HFF-Myc (cell line): ENCODE measurements at places on chromosomes 16 and 17.

GRCh38 chr16:46947900-46948547, 25.4 kb downstream of the DNAJA2 start:
- no peak for DNase-seq

DNA sequence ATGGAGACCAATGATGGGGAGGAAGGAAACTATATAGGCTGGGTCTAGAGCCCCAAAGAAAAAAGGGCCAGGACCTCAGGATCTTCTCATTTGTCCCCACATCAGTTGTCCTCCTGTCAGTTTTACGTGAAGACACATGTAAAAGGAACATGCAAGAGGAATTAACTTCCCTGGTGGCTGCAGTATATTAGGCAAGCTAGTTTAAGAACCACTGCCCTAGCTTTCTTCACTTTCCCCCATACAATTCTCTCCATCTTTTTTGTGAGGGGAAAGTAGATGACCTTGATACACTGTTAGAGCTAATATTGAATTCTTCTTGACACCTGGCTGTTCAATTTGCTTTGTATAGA, 2.3 kb downstream of the MAP3K3 start:
- no peak for DNase-seq

GRCh38 chr17:59825533-59826322, 67.0 kb downstream of the TUBD1 start:
- peak; percentile 76 for DNase-seq

DNA sequence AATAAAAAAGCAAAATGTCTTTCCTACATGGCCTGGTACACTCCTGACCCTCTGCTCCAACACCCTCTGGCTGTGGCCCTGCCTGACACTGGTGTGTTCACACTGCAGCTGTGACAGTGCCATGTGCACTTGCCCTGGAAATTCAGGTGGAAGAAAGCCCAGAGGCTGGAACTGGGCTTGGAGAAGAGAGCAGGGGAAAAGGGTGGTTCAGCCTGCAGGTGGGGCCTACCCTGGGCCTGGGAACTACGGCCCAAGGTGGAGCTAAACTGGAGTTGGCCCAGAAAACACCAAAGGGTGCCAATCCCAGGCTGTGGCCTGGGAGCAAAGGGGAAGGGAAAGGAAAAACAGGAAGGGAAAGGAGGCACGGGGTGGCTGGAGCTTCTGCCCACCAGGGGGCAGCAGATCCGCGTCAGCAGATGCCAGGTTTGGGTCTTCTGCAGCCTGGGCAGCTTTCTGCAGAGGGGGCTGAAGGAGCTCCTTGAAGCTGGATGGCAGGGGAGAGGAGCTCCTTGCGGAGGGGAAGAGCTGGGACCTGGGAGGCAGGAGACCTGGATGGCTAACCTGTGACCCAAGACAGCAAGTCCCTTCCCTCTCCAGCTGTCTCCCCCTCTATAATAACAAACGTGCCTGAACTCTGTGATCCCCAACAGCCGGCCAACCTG, 15.4 kb upstream of the CTCF start:
- DNase-seq = peak; percentile 39

DNA sequence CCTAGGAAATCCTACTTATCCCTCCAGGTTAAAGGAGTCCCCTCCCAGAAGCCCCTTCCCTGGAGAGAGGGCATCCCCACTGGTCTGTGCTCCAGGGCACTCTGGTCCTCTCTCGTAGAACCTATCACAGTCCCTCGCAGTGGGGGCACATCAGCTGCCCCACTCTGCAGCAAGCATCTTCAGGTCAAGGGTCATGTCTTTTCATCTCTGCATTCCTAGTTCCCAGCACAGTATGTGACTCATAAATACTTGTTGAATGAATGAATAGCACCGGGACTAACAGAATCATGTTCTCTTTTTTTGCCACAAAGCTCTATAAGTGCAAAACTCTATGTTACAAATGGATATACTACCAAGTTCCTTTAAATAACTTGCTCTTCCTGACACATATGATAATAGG, 36.0 kb downstream of the RNF157 start:
- DNase-seq = no peak

- no peak for DNase-seq
Measured at GRCh38 chr17:32287804-32288511, 22.3 kb downstream of the RHBDL3 start.

DNA sequence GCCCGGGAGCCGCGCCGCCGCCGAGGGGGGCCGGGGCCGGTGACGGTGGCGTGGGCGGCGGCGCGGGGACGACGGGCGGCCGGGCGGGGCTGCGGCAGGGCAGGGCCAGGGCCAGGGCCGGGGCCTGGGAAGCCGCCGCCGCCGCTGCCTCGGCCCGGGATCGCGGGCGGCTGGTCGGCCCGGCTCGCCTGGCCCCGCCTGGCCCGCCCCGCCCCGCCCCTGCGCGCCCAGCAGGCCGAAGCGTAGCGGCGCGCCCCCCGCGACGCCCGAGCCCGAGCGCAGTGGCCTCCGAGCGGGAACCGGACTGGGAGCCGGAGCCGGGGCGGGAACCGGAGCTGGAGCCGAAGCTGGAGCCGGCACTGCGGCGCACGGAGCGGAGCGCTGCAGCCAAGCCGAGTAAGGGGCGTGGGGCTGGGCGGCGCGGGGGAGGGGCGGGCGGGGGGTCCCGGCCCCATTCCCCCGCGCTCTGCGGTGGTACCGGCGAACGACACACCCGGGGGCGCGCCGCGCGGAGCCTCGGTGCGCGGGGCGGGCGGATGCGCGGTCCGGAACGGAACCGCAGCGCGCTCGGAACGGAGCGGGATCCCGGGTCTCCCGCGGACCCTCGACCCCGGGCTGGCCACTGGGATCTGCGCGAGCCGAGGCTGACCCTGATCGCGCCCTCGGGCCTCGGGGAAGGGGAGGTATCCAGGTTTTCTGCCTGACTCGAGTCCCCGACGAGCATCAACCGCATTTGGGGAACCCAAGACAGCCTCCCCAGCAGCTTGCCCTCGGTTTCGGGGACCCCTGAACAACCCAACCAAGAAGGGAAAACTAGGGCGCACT, at the start of gene BEAN1:
BEAN1 (plus strand) TSS at position 260 of the 825 bp plus-strand sequence. CDS start 10,382 bp downstream, outside the sequence.
- DNase-seq = no peak

DNA sequence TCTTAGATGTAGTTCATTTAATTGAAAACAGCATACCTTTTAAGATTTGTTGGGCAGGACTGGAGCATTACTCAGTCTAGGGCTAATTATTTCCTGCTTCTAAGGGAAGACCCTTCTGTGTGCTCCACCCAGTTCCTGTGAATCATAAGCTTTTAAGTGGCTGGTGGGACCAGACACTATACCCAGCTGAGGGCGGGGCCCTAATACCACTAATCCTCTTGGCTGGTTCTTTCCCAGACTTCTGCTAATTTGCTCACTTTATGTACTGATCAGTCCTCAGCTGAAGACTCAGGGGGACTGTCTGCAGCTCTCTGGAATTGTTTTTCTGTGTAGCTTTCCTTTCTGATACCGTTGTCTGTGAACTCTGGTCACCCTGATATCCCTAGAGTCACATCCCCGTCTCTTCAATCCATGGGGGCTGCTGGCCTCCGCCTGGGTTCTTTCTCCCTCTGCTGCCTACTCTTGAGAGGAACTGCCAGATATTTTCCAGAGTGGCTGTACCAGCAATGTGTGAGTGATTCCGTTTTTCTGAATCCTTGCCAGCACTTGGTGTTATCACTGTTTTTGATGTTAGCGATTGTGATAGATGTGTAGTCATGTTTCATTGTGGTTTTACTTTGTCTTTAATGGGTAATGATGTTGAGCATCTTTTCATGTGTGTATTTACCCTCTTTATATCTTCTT, 35.1 kb downstream of the MFSD11 start:
- DNase-seq = peak; percentile 92

GRCh38 chr17:17416007-17416399, 60.8 kb upstream of the MED9 start:
- no peak for DNase-seq

DNA sequence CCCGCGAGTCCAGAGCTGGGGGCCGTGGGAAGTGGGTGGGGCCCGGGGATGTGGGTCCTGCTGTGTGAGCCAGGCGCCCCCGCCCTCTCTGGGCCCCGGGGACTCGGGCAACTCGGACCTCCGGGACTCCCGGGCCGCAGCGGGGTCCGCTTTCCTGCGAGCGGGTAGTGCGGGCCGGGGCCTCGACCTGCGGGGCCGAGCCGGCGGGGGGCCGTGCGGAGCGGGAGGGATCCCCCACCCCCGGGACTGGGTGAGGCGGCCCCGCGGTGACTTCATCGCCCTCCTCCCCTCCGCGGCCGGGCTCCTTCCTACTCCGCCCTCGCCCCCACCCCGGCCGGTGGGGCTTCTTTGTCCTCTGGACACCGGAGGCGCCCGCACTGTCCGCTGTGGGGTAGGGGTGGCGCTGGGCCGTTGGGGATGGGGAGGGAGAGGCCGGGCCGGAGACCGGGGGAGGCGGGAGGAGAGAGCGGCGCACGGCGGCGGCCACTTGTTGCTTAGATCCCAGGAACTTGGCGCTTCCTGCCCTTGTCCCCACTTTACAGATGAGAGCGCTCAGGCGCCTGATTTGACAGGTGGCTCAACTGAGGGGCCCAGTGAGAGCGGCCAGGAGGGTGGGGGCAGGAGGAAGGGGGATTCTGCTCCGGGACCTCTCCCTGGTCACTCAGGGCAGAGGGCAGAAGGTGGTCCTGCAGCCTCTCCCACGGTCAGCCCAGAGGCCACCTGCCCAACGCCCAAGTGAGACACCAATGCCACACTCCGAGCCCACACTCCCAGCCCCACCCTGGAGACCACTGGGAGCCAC, 874 bp downstream of the CMTM3 start:
- no peak for DNase-seq

DNA sequence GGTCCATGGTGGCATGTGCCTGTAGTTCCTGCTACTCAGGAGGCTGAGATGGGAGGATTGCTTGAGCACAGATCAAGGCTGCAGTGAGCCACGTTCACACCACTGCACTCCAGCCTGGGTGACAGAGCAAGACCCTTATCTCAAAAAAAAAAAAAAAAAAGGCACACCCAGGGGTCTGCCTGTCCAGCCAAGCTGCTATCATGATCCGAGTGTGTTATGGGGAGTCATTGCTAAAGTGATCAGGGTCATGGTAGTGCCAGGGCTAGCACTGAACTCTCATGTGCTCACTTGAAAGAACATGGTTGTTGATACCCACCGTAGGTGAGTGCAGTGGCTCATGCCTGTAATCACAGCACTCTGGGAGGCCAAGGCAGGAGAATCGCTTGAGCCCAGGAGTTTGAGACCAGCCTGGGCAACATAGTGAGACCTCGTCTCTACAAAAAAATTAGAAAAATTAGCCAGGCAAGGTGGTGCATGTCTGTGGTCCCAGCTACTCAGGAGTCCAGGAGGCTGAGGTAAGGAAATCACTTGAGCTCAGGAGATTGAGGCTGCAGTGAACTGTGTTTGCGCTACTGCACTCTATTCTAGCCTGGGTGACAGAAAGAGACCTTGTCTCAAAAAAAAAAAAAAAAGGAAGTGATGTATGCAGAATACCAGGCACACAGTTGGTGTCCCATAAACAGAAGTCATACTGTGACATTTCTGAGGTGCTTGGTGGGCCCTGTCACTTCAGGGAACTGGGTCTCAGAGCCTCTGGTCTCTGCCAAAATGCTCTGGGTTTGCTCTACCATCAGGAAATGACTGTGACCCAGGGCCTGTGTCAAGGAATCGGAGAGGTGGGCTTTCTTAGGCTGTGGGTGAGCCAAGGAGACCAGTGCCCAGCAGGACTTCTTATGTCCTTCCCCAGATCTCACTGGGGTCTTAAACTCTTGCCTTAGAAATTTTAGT, 2.2 kb downstream of the PRM1 start:
- no peak for DNase-seq

GRCh38 chr17:41301204-41301790, 1.4 kb downstream of the KRTAP29-1 start:
- no peak for DNase-seq

DNA sequence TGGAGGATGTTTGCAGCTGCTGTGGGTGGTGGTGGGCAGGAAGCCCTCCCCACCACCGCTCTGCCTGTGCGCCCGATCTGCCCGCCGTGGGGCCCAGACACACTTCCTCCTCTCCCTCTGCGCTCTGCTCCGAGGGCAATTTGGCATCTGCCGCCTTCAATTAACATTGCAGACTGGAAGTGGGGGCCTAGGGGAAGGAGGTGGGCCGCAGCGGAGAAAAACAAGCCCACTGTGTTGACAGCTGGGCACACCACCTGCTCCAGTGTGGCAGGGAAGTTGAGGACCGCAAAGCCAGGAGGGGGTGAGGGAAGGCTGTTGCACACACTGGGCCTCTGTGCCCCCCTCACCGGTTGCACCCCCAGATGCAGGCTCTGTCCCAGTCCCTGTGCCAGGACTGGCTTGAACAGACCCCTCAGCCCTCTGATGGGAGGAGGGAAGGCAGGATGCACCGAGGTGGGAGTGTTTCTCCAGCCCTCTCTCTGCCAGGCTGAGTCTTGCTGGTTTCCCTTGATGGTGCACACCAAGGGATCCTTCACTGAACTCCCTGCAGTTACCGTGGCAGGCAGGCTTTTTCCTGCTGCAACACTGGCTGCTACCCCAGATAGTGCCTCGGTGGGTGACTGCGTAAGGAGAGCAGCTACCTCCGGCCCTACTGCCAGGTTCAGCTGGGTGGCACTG, 72.8 kb upstream of the MED9 start:
- DNase-seq = no peak

- no peak for DNase-seq
Measured at GRCh38 chr16:29025218-29025617, 40.4 kb downstream of the LAT start.

- no peak for DNase-seq
Measured at GRCh38 chr17:47789611-47790561, 31.7 kb downstream of the OSBPL7 start.

GRCh38 chr17:78104540-78104941, 24.0 kb downstream of the TMC6 start:
- DNase-seq = no peak

- DNase-seq = peak; percentile 17
Measured at GRCh38 chr17:10772425-10773380, 31.2 kb downstream of the TMEM238L start.

DNA sequence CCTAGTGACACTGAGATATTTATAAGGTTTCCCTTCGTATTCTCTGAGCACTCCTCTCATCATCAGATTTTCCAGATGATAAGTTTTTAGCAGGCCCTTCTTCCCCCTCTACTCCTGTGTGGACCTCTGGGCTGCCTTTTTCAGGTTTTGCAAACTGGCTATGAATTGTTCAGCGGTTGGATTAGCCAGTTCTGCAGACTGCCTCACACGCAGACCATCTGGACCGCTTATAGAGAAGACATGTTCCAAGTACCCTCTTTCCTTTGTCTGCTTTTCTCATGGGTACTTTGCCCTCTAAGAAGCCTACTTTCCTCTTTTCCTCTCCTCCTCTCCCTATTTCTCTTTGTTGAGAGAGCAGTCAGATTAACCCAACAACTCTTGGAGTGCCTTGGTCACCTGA, 111.6 kb downstream of the GRIN2A start:
- DNase-seq = no peak

GRCh38 chr16:1981398-1981836, at the start of gene NOXO1:
Gene NOXO1, minus strand, starts transcription at chr16:1981469. Its CDS starts 290 bp downstream, at chr16:1981179.
- no peak for DNase-seq

- no peak for DNase-seq
Measured at GRCh38 chr16:12094537-12095265, 118.2 kb downstream of the SNX29 start.

- no peak for DNase-seq
Measured at GRCh38 chr16:15571557-15571956, 71.4 kb downstream of the MARF1 start.

- DNase-seq = no peak
Measured at GRCh38 chr16:48232493-48233040, 11.5 kb upstream of the LONP2 start.

- DNase-seq = no peak
Measured at GRCh38 chr16:27287887-27288286, 19.3 kb upstream of the NSMCE1 start.
